ENCODE measurements at places on chromosomes 7 and 10. TPM values are rescaled to one million over a fixed set of nuclear protein-coding genes. Genes with fewer than 3 reads are reported as not detected.

AGAP5 gene
- total RNA-seq: not detected

CYP3A7 gene
- total RNA-seq: not detected

NRF1 gene
- 8.7 TPM for total RNA-seq

NEUROG3 gene
- not detected for total RNA-seq

TRPV5 gene
- total RNA-seq: not detected
